ENCODE measurements at places on chromosomes 3 and 15.

DNA sequence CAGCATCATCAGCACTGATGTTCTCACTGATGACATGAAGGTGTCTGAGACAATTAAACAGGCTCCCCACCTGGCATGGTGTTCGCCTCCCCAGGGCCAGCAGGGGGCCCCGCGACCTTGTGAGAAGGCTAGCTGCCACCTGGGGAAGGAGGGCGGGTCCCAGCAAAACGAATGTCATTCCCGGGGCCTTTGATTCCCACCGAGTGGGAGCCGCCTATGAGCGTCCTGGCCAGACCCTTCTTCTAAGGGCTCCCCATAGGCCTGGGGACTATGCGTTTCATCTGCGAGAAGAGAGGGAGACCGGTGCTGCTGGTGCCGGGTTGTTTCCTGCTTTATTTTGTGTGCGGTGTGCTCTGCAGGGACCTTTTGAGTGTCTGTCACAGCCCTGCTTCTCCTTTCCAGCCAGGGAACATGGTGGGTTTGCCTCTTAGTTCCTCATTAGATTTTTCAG lies 20.5 kb upstream of the MINDY4B start:
- DNase-seq: peak; percentile 54

GRCh38 chr3:194711286-194711685 lies 25.6 kb downstream of the FAM43A start:
- DNase-seq: no peak

DNA sequence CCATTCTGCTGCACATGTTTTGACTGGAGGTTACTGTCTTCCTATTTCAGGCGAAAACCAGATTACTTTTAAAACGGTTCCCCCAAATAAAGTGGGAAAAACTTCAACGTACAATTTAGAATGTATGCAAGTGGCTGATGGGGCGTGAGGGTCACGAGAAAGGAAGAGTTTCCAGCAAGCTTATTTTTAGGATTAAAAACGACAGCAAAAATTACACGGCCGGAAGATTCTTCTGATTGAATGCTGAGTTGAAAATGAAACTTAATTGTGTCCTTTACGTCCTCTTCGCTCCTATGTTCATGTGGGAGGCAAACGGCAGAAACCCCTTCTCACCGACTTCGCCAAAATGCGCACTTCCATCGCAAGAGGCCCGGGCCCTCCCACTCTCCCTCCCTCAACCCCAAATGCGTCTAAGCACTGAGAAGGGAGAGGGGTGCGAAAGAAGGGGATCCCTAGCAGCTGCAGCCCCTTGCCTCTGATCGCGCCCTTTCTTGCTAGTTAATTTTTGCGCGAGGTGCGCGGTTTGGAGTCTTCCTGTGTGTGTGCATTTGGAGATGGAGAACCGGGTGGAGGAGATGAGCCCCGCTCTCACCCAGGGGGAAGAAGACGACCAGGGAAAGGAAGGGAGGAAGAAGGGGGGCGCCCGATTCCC lies 656 bp downstream of the CD47 start:
- peak; percentile 92 for DNase-seq

- DNase-seq: no peak
Observed at GRCh38 chr3:67605377-67605776, 49.0 kb downstream of the SUCLG2 start.

DNA sequence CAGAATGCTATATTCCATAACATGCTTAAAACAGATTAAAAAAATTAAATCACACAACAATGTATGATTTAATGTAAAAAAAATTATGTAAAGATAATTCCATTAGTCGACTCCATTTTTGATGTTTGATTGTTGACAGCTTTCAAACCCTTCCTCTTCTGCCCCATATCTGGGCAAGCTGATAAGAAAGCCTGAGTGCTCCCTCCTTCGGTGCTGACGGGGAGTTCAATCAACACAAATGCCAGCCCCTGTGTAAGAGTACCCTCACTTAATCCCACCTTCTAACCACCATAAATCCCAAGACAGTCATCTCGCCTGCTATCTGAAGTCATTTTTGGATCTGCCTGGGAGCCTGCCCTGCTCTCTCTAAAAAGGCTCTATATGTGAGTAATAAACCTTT lies 59.8 kb upstream of the IP6K2 start:
- DNase-seq: no peak

DNA sequence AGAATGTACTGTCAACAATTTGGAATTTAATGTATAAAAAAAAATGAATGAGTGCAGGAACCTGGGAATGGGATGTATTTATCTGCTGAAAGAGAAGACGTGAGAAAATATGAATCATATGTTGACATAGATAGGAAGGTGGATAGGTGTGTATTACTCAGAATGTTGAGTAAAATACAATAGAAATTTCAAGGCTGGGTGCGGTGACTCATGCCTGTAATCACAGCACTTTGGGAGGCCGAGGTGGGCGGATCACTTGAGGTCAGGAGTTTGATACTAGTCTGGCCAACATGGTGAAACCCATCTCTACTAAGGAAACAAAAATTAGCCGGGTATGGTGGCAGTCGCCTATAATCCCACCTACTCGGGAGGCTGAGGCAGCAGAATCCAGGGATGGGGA lies 202.8 kb downstream of the CADM2 start:
- no peak for DNase-seq

DNA sequence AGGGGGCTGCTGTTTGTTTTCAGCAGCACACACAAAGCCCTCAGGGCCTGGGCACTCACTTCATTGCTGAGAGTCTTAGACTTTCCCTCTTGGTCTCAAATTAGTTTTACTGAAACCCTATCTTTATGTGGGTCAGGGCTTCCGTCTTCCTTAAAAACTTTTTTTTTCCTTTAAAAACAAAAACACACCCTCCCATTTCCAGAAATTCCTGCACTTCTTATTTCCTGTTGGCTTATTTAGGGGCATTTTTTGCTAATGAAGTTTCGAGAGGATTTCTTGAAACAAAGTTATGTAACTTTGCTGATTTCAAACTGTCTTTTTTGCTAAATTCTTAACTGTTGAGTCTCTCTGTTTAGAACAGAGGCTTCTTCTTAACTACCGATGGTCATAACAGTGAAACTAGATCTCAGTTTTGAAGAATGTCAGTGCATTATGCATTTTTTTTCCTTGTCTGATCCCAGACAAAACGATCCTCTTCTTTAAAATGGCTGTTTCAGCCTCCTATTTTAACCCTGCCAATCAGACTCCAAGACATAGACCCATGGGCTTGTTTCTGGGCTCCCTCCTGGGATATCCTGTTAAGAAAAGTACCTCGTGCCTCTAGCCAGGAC lies 23.3 kb downstream of the ANAPC13 start:
- peak; percentile 47 for DNase-seq

- no peak for DNase-seq
Observed at GRCh38 chr15:92715758-92716157, 60.2 kb upstream of the FAM174B start.

GRCh38 chr3:46915297-46915822 lies 37.8 kb downstream of the PTH1R start:
- DNase-seq: no peak

- peak; percentile 49 for DNase-seq
Observed at GRCh38 chr3:53134631-53135232, 4.5 kb upstream of the RFT1 start.

- no peak for DNase-seq
Observed at GRCh38 chr15:62486041-62486440, 321.0 kb upstream of the C2CD4B start.

DNA sequence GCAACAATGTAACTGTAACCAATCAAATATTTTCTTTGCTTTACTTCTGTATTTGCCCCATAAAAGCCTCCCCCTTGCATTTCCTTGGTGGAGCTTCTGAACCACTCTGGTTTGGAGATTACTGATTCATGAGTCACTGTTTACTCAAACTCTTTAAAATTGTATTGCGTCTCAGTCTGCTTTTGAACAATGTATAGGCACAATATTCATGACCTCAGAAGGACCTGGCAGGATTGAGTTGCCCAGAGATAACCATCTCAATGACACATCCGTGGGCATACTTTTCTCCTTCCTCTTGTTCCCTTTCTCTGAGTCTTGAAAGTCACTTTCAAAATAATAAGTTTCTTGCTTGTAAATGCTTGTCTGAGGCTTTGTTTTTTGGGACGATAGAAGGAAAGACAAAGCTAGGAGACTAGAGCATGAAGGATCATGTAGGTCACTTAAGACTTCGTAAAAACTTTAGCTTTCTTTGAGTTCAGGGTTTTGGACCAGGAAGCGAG lies 57.1 kb upstream of the POU1F1 start:
- DNase-seq: no peak

DNA sequence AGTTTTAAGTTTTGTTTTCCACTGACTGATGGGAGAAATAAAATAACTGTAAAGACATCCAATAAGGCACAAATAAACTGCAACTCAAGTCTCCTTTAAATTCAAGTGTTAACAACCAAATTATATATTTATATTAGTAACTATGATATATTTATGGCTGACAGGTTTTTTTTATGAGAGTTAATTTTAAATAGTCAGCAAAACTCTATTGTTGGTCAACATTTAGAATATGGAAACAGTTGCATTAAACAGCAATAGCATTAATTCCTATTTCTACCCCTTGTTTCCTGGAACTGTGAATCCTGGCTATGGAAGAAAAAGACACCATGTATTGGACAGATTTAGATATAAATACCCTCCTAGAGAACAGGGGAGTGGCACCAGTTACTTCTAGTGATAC lies 16.5 kb upstream of the DIPK2A start:
- no peak for DNase-seq

- peak; percentile 33 for DNase-seq
Observed at GRCh38 chr15:59174835-59175831, 31.5 kb upstream of the LDHAL6B start.

- peak; percentile 87 for DNase-seq
Observed at GRCh38 chr15:81001152-81002008, 657 bp downstream of the TLNRD1 start.

GRCh38 chr3:72559385-72559784 lies 288.9 kb downstream of the SHQ1 start:
- DNase-seq: no peak

DNA sequence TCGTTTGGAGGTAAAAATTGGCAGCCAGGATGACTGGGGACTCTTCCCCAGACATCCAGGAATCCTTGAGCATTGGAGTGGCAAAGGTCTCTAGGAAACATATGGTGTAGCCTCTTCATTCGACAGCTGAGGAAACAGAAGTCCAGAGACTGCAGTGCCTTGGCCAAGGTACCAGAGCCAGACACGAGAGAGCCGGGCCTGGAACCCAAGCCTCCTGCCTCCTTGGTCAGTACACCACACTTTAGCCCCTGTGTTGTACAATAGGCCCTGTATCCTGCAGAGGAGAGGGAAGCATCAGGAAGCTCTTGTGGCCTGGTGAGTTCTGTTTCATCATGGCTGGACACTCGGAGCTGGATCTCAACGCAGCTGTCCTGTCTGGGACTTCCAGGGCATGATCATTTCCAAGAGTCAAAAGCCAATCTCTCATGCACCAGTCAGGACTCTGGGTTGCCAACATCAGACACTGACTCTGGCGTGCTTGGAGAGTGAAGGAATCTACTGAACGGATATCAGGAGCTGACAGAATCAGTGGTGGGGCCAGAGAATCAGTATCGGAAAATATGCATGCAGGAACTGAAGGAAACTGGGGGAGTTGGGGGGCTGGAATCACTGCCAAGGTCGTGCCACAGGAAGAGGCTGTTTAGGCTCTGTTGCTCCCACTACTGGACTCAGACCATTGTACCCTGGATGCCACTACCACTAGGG lies 6.4 kb upstream of the MINAR1 start:
- DNase-seq: no peak

GRCh38 chr15:49988766-49989165 lies 130.3 kb downstream of the ATP8B4 start:
- no peak for DNase-seq

- DNase-seq: no peak
Observed at GRCh38 chr3:14725013-14725412, 50.1 kb downstream of the C3orf20 start.

DNA sequence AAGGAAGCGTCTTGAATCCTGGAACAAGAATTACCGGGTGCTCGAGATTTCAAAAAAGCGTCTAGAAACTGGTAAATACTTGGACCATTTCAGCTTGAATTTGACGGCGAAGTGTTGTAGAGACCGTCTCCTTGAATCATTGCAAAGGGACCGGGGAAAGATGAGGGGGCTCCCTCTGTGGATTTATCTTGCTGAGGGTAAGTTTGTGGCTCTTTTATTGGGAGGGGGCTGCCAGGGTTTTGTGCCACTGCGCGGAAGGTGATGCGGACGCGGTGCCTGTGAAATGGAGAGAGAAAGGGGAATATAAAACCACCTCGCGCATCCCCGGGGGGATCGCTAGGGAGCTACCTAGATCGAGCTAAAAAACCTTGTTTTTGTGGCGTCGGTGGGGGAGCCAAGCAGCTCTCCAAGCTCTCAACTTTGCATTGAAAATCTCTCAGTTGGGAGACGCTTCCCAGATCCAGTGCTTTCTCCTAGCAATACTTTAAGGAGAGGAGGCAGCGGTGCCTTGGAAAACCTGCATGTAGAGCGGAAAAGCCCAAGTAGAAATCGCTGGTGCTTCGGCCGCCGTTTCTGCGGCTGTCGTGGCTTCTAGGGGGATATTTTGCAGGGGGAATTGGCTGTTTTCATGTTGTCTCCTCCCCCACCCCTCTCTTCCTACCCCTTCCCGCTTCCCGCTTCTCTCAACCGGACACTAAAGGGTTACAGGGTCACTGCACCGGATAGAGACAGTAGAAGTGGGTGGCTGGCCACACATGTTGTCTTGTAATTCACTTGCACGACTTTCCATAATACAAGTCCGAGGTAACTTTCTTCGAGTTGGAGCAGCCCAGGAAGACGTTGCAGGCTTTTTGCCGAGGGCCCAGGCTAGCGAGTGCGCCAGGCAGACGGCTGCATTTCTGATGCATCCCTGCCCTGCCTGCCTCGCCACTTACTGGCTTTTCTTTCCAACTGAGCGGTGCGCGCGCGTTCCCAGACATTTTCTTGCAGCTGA lies 187.6 kb downstream of the NLGN1 start:
- peak; percentile 72 for DNase-seq
